ENCODE measurements at places on chromosomes 16 and 17.

DNA sequence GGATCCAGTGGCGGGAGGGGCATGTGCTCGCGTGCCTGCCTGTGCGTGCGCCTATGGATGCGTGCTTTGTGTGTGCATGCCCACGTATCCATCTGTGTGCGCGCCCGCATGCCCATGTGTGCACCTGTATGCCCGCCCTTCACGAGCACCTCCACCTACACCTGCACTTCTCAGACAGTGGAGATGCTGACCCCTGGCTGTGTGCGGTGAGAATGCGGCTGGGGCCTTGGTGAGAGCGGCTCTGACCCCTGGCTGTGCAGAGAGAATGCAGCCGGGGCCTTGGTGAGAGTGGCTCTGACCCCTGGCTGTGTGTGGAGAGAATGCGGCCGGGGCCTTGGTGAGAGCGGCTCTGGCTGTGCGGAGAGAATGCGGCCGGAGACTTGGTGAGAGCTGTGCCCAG lies 33.9 kb downstream of the AXIN1 start:
- peaks cover 42% of the 10 kb centered on the region for H3K36me3 ChIP-seq
- H3K4me1 ChIP-seq = no peaks in the 10 kb centered on the region
- H3K27ac ChIP-seq = no peak overlapping the region

DNA sequence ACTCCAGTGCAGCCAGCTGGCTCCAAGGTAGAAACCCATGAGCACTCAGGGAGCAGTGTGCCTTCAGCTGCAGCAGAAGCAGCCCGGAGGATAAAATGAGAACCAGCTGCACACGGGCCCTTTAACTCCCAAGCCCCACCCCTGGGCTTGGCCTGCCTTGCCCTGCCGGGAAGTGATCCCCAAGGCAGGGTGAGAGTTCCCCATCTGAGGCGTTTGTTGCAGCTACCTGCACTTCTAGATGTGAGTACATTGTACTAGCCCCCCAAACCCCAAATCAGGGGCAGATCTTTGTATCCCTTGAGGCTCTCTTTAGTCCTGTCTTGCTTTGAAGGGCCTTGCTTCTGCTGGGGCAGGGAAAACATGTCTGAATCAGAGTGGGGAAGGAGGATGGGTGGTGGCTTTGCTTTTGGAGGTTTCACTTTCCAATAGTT lies at the start of gene MVP:
MVP (plus strand) TSS at position 192 of the 431 bp plus-strand sequence. CDS start 10,088 bp downstream, outside the sequence.
- peak; percentile 46 for DNase-seq
- H3K36me3 ChIP-seq = no peaks in the 10 kb centered on the region
- no peaks in the 10 kb centered on the region for H3K27me3 ChIP-seq
- peaks cover 57% of the 10 kb centered on the region for H3K4me1 ChIP-seq

- peaks cover 53% of the 10 kb centered on the region for H3K4me1 ChIP-seq
- no peaks in the 10 kb centered on the region for H3K36me3 ChIP-seq
- no peak overlapping the region for H3K4me3 ChIP-seq
- H3K27me3 ChIP-seq = peaks cover 10% of the 10 kb centered on the region
- no peak overlapping the region for H3K27ac ChIP-seq
- no peak for DNase-seq
Observed at GRCh38 chr16:85081038-85081437, 31.2 kb downstream of the CIBAR2 start.

- no peaks in the 10 kb centered on the region for H3K27me3 ChIP-seq
- H3K36me3 ChIP-seq = peaks cover 23% of the 10 kb centered on the region
- H3K4me3 ChIP-seq = no peak overlapping the region
- H3K27ac ChIP-seq = no peak overlapping the region
Observed at GRCh38 chr17:81207610-81208581, 14.9 kb downstream of the CEP131 start.

DNA sequence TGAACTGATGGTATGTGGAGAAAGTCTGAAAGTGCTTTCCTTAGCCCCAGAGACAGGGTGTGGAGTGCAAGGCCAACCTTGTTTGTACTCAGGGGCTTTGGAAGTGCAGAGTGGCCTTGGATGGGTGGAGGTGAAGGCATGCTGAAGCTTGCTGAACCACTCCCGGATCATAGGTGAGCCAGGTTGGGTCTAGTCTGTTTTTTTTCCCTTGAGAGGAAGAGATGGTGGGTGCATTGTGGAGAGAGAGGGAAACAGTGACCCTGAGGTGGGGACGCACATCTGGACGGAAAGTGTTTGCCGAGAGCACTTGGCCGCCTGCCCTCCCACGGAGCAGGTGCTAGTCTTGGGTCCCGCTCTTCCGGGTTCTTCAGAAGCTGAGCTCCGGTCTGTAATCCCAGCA lies 12.5 kb downstream of the ABAT start:
- no peak overlapping the region for H3K27ac ChIP-seq
- H3K36me3 ChIP-seq = no peaks in the 10 kb centered on the region
- no peak overlapping the region for H3K4me3 ChIP-seq
- no peaks in the 10 kb centered on the region for H3K27me3 ChIP-seq
- H3K4me1 ChIP-seq = no peaks in the 10 kb centered on the region

GRCh38 chr16:77680496-77680895 lies 41.8 kb upstream of the NUDT7 start:
- DNase-seq = no peak
- no peaks in the 10 kb centered on the region for H3K36me3 ChIP-seq
- no peaks in the 10 kb centered on the region for H3K4me1 ChIP-seq
- H3K27ac ChIP-seq = no peak overlapping the region

DNA sequence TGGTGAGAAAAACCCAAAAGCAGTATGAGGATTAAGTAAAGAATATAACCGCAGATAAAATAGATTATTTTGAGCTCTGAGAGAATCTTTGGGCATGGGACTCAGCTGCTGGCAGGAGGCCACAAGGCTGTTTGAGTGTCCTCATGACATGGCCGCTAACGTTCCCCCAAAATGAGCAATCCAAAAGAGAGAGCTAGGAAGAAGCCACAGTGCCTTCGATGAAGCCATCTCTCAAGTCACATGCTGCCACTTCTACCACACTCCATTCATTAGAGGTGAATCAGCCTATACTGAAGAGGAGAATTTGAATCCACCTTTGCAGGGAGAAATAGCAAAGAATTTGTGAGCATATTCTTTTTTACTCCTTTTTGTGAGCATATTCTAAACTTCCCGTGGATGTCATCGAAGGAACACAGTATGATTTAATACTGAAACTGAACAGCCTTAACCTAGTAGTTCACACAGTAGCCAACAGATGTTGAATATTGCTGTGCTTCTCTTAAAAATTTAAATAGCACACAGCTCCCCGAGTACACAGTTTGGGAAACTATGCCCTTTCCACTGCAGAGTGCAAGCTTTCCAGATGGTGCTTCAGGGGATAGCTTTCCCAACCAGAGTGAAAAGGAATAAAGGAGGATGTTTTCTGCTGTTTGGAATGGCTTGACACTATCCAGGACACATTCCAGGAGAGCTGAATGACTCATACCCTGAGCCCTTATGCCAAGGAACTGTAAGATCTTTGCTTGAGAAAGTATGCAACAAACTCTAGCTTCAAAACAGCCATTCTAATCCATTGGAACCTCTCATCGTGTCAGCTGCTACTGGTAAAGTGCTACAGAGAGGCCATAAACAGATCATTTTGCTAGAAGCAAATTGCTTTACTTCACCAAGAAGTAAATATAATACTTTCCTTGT lies 33.9 kb downstream of the ANKFY1 start:
- H3K4me3 ChIP-seq = no peak overlapping the region
- no peaks in the 10 kb centered on the region for H3K27me3 ChIP-seq
- H3K4me1 ChIP-seq = no peaks in the 10 kb centered on the region

DNA sequence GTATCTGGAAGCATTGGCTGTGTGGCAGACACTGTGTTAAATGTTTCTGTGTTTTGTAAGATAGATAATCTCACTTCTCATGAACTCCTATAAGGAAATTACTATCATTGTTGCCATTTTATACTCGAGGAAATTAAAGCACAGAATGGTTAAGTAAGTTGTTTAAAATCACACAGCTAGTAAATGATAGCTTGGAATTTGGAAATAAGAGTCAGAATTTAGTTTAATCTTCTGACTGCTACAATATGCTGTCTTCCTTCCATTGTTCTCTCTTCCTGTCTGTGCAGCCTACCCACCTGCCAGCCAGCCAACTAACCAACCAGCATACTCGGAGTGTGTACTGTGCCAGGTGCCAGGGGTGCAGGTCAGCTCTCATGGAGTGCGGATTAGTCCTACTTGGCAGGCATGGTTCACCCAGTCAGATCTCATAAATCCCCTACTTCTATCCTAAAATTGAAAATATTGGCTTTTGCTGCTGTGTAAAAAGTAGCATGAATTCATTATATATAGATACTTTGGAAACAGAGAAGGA lies 79.9 kb upstream of the LGALS9 start:
- H3K4me1 ChIP-seq = peaks cover 27% of the 10 kb centered on the region
- no peak overlapping the region for H3K27ac ChIP-seq
- H3K4me3 ChIP-seq = no peak overlapping the region
- H3K36me3 ChIP-seq = peaks cover 14% of the 10 kb centered on the region
- H3K27me3 ChIP-seq = no peaks in the 10 kb centered on the region
- DNase-seq = no peak

DNA sequence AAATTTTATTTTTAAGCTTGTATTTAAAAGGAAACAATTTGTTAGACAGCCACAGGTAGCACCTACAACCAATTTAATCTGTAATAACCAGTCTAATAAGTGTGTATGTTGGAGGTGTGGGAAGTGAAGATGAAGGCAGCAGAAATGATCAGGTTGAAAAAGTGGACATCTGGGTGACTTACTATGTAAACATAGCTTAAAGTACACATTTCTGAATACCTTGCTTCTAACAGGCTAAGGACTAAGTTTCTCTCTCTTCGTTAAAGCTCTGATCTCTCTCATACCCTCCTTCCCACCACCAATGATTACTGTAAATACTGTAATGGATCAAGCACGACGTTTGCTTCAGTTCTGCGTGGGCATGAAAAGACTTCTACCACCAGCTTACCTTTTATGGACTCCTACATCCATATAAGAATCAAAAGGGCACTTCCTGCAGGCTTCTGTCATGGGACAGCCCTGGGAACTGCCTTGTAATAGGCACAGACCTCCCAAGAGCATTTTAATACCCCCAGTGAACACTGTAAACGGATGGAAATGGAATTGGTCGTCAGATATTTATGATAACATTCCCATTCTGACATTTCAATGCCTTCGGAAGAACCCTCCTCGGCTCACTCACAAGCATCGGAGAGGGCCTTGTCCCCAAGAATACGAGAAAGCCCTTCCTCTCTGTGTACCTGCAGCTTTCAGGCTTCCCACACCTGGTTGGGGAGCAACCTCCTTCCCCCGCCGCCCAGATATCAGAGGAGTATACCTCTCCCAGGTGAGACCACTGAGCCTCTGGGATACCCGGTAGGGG lies 700 bp downstream of the CCDC43 start:
- peaks cover 4% of the 10 kb centered on the region for H3K36me3 ChIP-seq
- H3K4me1 ChIP-seq = peaks cover 21% of the 10 kb centered on the region
- peak overlapping the region; percentile 96 for H3K4me3 ChIP-seq
- no peaks in the 10 kb centered on the region for H3K27me3 ChIP-seq
- H3K27ac ChIP-seq = peak overlapping the region; percentile 84

DNA sequence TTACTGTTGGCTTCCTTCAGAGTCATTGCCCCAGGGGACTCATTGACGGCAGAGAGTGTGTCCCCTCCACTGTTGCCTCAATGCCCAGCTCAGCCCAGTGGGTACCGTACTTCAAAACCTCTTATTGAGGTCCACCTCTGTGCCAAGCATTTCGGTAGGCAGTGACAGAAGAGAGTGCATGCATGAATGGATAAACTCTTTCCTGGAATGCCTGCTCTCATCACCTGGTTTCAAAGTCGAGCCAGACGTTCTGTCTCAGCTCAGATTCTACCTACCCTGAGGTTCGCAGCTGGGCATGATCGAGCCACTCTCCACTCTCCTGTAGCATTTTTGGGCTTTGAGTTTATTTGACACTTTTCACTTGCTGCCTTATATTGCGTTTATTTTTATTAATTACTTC lies 647.0 kb downstream of the MAF start:
- H3K27ac ChIP-seq = no peak overlapping the region
- no peaks in the 10 kb centered on the region for H3K27me3 ChIP-seq
- no peak for DNase-seq
- H3K36me3 ChIP-seq = no peaks in the 10 kb centered on the region
- no peaks in the 10 kb centered on the region for H3K4me1 ChIP-seq

DNA sequence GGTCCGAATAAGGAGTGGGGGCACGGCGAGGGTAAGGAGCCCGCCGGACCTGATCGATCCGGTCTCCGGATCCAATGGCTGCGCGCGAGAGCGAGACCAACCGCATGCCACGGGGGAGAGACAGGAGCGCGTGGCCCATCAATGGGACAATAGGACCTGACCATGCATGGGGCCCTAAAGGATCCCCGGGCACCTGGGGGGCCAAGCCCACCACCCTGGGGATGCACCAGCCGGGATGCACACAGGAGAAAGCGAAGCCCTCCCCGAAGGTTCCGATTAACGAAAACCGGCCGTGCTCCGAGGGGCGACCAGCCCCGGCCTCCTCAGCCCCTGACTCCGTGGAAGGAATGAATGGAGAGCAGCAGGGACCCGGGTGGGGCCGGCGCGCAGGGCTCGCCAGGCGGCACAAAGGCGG lies 525 bp downstream of the JPT1 start:
- no peaks in the 10 kb centered on the region for H3K27me3 ChIP-seq
- H3K4me3 ChIP-seq = peak overlapping the region; percentile 64
- no peak overlapping the region for H3K27ac ChIP-seq
- peaks cover 2% of the 10 kb centered on the region for H3K36me3 ChIP-seq

- H3K4me3 ChIP-seq = no peak overlapping the region
- no peak for DNase-seq
- peaks cover 5% of the 10 kb centered on the region for H3K4me1 ChIP-seq
- no peaks in the 10 kb centered on the region for H3K36me3 ChIP-seq
- no peak overlapping the region for H3K27ac ChIP-seq
- H3K27me3 ChIP-seq = no peaks in the 10 kb centered on the region
Observed at GRCh38 chr17:65062171-65062915, 5.8 kb upstream of the GNA13 start.

GRCh38 chr17:29010129-29010528 lies 4.3 kb upstream of the SEZ6 start:
- DNase-seq = no peak
- no peaks in the 10 kb centered on the region for H3K4me1 ChIP-seq
- H3K27me3 ChIP-seq = peaks cover 38% of the 10 kb centered on the region
- H3K4me3 ChIP-seq = no peak overlapping the region
- H3K27ac ChIP-seq = no peak overlapping the region
- H3K36me3 ChIP-seq = no peaks in the 10 kb centered on the region

- peak within 1 kb of the TSS; percentile 47 for H3K27ac ChIP-seq
- DNase-seq = peak; percentile 64
- peaks cover 52% of the 10 kb centered on the region for H3K27me3 ChIP-seq
- H3K36me3 ChIP-seq = no peaks in the 10 kb centered on the region
- peak within 1 kb of the TSS; percentile 37 for H3K4me3 ChIP-seq
Observed at GRCh38 chr17:47850692-47851573, at the start of gene SP6. SP6 (minus strand) TSS chr17:47851163; CDS start chr17:47848429, 2,734 bp downstream.

DNA sequence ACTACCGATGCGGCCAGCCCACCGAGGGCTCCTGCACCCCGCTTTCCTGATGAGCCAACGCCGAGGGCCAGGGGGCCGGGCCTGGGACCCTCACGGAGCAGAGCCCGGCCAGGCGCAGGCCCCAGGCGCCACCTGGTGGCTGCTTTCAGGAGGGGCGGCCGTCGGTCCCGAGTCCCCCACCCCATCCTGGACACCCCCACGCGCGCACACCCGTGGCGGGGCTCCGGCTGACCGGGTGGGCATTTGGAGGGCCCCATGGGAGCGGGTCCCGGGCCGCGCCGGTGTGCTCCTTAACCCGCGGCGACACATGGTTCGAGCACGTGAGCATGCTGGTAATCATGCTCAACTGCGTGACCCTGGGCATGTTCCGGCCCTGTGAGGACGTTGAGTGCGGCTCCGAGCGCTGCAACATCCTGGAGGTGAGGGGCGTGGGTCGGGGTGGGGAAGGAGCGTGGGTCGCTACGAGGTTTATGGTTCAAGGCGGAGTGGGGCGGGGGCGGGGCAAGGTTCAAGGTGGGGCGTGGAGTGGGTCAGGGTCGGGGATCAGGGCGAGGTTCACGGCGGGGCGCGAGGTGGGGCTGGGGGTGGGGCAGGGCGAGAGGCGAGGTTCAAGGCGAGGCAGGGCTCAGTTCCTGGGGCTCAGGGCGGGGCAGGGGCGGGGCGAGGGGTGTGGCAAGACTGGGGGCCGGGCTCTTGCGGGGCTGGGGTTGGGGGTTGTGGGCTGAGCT lies 30.2 kb downstream of the TPSG1 start:
- no peak overlapping the region for H3K4me3 ChIP-seq
- H3K36me3 ChIP-seq = no peaks in the 10 kb centered on the region

Data from common myeloid progenitor, CD34-positive (primary cell).